ENCODE measurements at places on chromosomes 5 and 9. TPM values are rescaled to one million over a fixed set of nuclear protein-coding genes. Genes with fewer than 3 reads are reported as not detected.

Gene PCDHB11
- not detected for total RNA-seq

Gene CBY3
- not detected for total RNA-seq

Gene TBCA
- total RNA-seq = 279 TPM

Gene SLC1A3
- total RNA-seq = 0.08 TPM

Gene C9
- not detected for total RNA-seq

Gene ROR2
- 0.90 TPM for total RNA-seq

Gene QRFP
- not detected for total RNA-seq

Gene HINT1
- 411 TPM for total RNA-seq

Measured in A549 treated with dexamethasone at 1 μM for 4 hours (cell line).